ENCODE measurements at places on chromosomes 2 and 18. TPM values are rescaled to one million over a fixed set of nuclear protein-coding genes. Genes with fewer than 3 reads are reported as not detected.

GRCh38 chr18:29849144-29849543 lies 1193.4 kb downstream of the DSC3 start:
- no peaks in the 10 kb centered on the region for H3K4me1 ChIP-seq
- H3K4me3 ChIP-seq = no peak overlapping the region
- no peaks in the 10 kb centered on the region for H3K36me3 ChIP-seq
- no peak for DNase-seq

DNA sequence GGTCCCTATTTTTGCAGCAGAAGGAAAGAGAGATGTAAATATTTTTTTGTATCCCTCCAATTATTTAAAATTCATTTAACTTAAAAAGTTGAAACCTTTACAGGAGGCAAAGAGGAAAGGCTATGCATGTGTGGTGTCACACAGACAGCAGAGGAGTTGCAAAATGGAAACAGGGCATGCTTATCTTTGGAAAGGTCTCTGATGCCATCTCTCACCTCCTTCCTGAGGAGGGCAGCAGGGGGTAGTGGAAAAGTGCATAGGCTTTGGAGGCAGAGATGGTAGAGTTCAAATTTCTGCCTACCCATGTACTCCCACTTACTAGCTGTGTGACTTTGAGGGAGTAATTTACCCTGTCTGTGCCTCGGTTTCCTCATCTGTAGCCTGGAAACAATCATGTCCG lies 99.6 kb upstream of the MCFD2 start:
- no peak overlapping the region for H3K4me3 ChIP-seq
- DNase-seq = no peak
- H3K27me3 ChIP-seq = no peaks in the 10 kb centered on the region
- no peak overlapping the region for H3K27ac ChIP-seq
- H3K4me1 ChIP-seq = no peaks in the 10 kb centered on the region

SERPINB12 gene
- total RNA-seq = not detected

DNA sequence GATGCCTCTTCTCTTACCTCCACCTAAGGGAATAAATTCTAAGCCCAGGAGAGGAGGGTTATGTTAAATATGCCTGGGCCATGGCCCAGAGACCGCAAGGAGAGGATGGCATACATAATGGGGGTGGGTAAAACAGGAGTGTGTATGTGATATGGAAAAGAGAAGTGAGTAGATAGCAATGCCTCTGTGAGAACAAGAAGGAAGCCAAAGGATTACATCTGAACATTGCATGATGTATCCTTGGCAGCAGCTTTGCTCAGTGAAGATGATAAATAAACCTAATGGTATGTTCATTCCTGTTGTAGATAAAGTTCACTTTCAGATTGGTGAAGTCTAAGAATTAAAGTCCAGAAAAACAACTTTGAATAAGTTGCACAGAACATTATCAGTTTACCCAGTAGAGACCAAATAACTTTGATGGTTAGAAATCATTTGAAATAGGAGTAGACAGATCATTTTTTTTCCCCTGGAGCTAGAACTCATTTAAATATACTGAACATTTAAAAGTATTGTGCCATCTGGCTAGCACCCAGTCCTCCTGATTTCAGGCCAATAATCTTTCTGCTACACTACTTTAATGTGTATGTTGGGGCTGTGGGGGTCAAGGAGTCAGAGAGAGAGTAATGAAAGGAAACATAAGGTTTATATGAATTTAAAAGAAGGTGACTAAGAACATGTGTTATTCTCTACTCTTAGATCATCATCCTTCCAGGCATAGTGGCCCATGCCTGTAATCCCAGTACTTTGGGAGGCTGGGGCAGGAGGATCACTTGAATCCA lies 231.7 kb downstream of the PARD3B start:
- H3K36me3 ChIP-seq = no peaks in the 10 kb centered on the region
- no peak overlapping the region for H3K27ac ChIP-seq
- no peak overlapping the region for H3K4me3 ChIP-seq
- no peak for DNase-seq
- H3K4me1 ChIP-seq = peaks cover 7% of the 10 kb centered on the region

TRIM43 gene
- total RNA-seq = not detected

- no peak overlapping the region for H3K27ac ChIP-seq
- H3K27me3 ChIP-seq = no peaks in the 10 kb centered on the region
- H3K4me1 ChIP-seq = peaks cover 60% of the 10 kb centered on the region
- H3K36me3 ChIP-seq = no peaks in the 10 kb centered on the region
- no peak overlapping the region for H3K4me3 ChIP-seq
These were observed 62.1 kb upstream of the PGAP1 start for GRCh38 chr2:196988639-196989038.

DNA sequence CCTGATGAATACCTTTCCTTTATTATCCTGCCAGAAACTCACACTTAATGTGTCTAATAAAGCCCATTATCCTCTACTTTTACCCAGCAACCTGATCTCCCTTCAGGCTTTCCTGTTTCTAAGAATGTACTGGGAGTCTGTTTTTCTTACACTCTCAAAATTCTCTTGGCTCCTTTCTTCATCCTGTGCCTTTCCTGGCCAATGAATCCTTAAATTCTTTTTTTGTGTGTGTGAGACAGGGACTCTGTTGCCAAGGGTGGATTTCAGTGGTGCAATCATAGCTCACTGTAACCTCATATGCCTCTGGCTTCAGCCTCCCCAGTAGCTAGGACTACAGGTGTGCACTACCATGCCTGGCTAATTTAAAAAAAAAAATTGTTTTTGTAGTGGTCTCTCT lies 72.7 kb downstream of the MAP2 start:
- H3K27me3 ChIP-seq = no peaks in the 10 kb centered on the region
- H3K4me1 ChIP-seq = no peaks in the 10 kb centered on the region
- H3K36me3 ChIP-seq = no peaks in the 10 kb centered on the region

GRCh38 chr2:25881764-25882163 lies 3.5 kb upstream of the ASXL2 start:
- peaks cover 41% of the 10 kb centered on the region for H3K27me3 ChIP-seq
- H3K4me3 ChIP-seq = no peak overlapping the region
- no peaks in the 10 kb centered on the region for H3K36me3 ChIP-seq
- DNase-seq = no peak
- H3K4me1 ChIP-seq = peaks cover 4% of the 10 kb centered on the region
- no peak overlapping the region for H3K27ac ChIP-seq

SERPINB4 gene
- not detected for total RNA-seq

- no peak for DNase-seq
- H3K36me3 ChIP-seq = peaks cover 15% of the 10 kb centered on the region
- H3K27me3 ChIP-seq = no peaks in the 10 kb centered on the region
- peak overlapping the region; percentile 83 for H3K4me3 ChIP-seq
- H3K4me1 ChIP-seq = peaks cover 16% of the 10 kb centered on the region
- H3K27ac ChIP-seq = no peak overlapping the region
These were observed 1.5 kb downstream of the MMADHC start for GRCh38 chr2:149586063-149586462.

- H3K4me1 ChIP-seq = peaks cover 4% of the 10 kb centered on the region
- H3K27me3 ChIP-seq = no peaks in the 10 kb centered on the region
- peak; percentile 13 for DNase-seq
These were observed 1096.8 kb upstream of the ACVR2A start for GRCh38 chr2:146748046-146748445.

Data from neural progenitor cell (in vitro differentiated cells).